A673 (cell line): ENCODE measurements at places on chromosomes 11 and 22. TPM values are rescaled to one million over a fixed set of nuclear protein-coding genes. Genes with fewer than 3 reads are reported as not detected.

CHADL gene
- not detected in 2 replicates for total RNA-seq

ADM gene
- 2.3 and 3.8 TPM in 2 replicates for total RNA-seq

VWCE gene
- 8.0 and 8.6 TPM in 2 replicates for total RNA-seq

CCDC81 gene
- total RNA-seq = 0.98 and 1.1 TPM in 2 replicates

CYTH4 gene
- total RNA-seq = not detected in 2 replicates

UPK3A gene
- not detected in 2 replicates for total RNA-seq

OR10A4 gene
- not detected in 2 replicates for total RNA-seq

IGSF9B gene
- total RNA-seq = 10.1 and 14.2 TPM in 2 replicates

BTG4 gene
- total RNA-seq = not detected in 2 replicates

SDHAF2 gene
- 46.6 and 49.1 TPM in 2 replicates for total RNA-seq

SULT4A1 gene
- total RNA-seq = 0.15 and 0.33 TPM in 2 replicates

FAM180B gene
- 0.28 and 0.62 TPM in 2 replicates for total RNA-seq

CHRDL2 gene
- total RNA-seq = 7.7 and 11.6 TPM in 2 replicates

IFT27 gene
- total RNA-seq = 24.9 and 30.9 TPM in 2 replicates

RAB36 gene
- total RNA-seq = 4.1 and 4.9 TPM in 2 replicates

SYCE3 gene
- not detected in 2 replicates for total RNA-seq

SMIM38 gene
- 0.59 and 0.88 TPM in 2 replicates for total RNA-seq

MS4A7 gene
- not detected in 2 replicates for total RNA-seq

ANKK1 gene
- total RNA-seq = 0.39 and 0.43 TPM in 2 replicates

MPPED2 gene
- 2.0 and 3.4 TPM in 2 replicates for total RNA-seq

CECR2 gene
- 4.1 and 6.6 TPM in 2 replicates for total RNA-seq

MRPL16 gene
- 53.4 and 57.5 TPM in 2 replicates for total RNA-seq
